ENCODE measurements at places on chromosomes 5 and 9.
A peak's percentile ranks its signal among the peaks of the same experiment; 100 is the strongest.

- DNase-seq: no peak
These were observed 180.5 kb upstream of the CLINT1 start for GRCh38 chr5:158039441-158039840.

DNA sequence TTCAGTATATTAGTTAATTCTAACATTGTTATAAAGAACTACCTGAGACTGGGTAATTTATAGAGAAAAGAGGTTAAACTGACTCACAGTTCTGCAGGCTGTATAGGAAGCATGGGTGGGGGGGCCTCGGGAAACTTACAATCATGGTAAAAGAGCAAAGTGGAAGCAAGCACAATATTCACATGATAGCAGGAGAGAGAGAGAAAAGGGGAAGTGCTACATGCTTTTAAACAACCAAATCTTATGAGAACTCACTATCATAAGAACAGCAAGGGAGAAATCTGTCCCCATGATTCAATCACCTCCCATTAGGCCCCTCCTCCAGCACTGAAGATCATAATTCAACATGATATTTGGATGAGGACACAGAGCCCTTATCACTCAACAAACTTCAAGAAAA, 324.9 kb downstream of the ZNF608 start:
- DNase-seq: no peak

DNA sequence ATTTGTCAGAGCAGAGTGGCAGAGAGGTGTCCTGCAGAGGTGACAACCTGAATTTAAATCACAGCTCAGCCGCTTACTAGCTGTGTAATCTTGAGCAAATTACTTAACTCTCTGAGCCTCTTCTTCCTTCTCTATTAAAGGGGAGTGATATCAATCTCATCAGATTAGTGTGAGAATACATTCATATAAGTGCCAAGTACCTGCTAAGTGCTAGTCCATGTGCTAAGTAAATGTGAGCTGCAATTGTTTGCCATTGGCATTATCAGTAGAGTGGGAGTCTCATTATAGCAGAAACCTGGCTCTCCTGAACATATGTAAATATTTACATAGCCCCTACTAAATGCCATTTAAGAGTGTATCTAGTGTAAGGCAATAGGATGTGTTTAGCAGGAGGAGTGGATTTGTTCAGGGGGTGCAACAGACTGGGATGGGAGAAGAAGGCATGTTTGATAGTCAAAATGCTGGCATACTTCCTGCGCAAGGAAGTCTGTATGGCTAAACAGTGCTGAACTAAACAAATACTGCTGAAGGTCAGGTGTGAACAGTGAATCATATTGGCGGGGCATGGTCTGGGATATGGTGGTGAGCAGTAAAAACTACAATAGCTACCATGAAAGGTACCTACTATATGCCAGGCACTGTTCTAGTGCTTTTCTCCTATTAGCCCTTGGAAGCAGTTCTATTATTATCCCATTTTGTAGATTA, 74.5 kb downstream of the F2RL2 start:
- no peak for DNase-seq

DNA sequence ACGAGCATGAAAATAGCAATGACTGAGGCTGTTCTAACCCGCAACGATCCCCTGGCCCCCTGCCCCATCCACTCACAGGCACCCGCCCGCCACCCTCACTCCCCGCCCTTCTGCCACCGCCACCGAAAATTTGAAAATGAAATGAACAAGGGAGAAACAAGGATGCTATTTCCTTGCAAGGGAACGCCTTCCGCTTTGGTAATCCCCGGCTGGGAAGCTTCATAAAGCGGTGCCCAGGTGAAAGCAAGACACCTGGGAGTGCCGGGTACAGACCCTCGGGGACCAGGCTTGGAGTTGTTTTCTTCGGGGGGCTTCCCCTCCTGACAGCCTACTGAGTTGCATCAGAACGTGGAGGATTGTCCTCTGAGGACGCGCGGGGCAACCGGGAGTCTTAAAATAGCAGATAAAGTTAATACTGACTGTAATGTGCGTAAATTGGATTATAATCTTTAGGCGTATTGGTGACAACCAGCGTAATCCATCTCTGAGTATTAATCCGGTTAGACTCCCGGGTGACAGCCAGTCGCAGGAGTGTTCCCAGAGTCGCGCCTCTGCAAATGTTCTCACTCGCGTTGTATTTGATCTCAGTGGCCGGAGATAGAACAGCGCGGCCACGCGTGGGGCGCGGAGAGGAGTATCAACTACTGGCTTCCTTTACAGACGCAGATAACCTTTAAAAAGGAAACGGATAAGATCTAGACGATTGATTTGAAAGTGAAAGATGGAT, 885 bp upstream of the MLLT3 start:
- DNase-seq: peak; percentile 78

GRCh38 chr9:94779693-94780290, 53.3 kb downstream of the AOPEP start:
- DNase-seq: no peak

DNA sequence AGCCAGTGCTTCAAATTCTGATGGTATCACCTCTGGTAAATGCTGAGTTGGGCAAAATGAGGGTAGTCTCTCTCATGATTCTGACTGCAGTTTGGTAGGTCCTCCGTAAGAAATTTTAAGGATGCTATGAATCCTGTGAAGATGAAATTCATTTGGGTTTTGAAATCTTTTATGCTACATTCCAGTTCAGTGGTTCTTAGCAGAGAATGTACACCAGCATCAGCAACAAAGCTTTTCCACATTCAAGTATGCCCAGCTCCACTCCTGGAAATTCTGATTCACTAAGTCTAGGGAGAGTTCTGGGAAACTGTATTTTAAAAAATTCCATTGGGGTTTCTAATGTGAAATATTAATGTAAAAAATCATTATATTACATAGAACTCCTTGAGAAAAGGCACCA, 33.6 kb upstream of the ACOT12 start:
- DNase-seq: no peak

DNA sequence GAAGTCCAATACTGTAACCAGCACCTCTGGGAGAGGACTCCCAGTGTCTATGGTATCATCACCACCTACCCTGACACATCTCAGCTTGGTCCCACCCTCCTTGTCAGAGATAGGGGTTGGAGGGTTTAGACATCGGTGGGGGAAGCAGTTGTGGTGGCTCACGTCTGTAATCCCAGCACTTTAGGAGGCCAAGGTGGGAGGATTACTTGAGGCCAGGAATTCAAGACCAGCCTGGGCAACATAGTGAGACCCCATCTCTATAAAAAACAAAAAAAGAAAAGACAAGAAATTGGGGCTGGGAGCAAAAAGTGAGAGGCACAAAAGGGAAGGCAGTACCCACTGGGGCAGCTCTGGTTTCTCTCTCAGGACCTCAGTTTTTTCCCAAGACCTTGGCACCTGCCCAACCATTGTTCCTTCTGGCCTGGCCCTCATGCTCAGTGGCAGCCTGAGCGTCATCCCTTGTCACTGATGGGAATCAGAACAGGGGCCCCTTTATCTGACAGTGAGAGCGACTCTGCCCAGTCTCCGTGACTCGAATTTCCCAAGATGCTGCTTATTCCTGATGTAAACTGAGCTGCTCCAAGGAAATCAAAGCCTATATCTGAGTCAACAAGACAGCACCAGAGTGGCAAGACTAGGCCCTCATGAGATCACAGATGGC, 80.5 kb upstream of the HSPA9 start:
- DNase-seq: no peak

DNA sequence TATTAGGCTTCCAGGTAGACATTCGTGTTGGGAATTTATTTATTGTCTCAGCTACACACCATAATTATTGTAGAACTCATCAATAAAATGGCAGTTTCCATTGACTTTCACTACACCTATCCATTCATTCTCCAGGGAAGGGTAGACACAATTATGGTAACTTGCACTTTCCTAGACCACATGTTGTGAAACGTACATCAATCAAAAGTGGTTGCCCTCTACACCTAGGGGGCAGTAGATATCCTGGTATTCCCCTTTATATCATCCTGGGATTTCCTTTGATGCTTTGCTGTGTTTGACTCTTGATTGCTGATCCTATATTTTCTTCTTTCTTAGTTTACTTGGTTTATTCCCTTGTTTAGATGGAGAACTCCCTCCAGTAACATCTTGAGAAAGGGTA, 47.9 kb downstream of the ADGRV1 start:
- DNase-seq: no peak

GRCh38 chr5:111901296-111901695, 144.3 kb upstream of the NREP start:
- no peak for DNase-seq

DNA sequence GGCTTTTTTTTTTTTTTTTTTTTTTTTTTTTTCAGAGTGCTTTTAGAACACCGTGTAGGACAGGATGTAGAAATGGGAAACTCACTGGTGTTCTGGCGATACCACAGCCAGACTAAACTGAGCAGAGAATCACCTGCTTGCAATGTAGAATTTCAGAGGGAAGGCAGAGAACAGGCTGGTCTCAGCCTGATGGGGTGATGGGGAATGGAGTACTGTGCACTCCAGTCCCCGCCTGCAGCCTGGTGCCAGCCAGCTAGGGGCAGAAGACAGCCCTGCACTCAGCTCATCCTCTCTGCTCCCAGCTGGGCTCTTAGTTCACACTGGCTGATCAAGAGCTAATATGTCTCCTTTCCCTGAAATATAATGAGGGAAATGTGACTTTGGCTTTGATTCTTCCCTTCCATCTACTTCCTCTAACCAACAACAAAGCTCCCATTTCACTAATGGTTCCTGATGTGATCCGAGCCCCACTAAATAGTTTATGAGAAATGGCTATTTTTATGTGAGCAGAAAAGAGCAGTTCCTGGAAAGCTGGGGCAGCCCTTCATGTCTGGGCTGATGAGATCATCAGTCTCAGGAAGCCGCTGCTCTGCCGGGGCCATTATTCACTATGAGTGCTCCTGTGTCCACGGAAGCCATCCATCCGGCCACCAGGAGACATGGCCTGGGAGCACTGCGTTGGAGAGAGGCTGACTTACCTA, 209.7 kb downstream of the GADD45G start:
- no peak for DNase-seq

DNA sequence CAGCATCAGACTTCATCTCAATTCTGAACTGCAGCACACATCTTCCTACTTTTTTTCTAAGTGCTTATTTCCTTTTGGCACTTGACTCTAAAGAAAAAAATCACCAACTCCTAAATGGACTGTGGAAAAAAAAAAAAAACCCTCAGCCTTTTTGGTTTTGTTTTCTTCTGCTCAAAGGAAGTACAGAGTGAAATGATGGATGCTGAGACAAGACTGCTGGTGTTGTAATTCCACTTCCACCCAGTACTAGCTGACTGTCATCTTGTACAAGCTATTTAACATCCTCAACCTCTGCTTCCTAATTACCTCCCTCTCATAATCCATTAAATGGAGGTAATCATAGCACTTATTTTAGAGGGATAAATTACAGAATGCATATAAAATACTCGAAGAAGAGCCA, 171.5 kb upstream of the GNA14 start:
- no peak for DNase-seq

GRCh38 chr9:124259158-124259808, 1.5 kb downstream of the NEK6 start:
- no peak for DNase-seq

DNA sequence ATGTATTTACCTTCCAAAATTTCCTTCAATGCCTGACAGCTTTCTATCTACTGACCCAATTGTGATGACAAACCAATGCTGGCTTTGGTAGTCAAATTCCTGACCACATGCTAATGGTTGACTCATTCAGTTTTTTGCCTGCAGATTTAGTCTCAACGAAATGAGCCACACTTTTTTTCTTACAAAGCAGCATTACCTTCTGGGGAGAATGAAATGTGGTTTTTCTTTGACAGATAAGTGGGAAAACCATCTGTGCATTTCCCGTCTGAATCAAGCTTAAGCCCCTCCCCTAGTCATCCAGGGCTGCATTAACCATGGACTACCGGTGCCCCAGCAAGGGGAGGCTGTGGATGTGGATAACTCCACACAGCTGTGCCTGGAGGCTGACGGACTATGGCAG, 99.6 kb upstream of the TAF11L2 start:
- no peak for DNase-seq

- no peak for DNase-seq
These were observed 80.8 kb downstream of the ZNF608 start for GRCh38 chr5:124665625-124666024.

GRCh38 chr5:53785924-53786323, 225.5 kb downstream of the NDUFS4 start:
- DNase-seq: no peak

DNA sequence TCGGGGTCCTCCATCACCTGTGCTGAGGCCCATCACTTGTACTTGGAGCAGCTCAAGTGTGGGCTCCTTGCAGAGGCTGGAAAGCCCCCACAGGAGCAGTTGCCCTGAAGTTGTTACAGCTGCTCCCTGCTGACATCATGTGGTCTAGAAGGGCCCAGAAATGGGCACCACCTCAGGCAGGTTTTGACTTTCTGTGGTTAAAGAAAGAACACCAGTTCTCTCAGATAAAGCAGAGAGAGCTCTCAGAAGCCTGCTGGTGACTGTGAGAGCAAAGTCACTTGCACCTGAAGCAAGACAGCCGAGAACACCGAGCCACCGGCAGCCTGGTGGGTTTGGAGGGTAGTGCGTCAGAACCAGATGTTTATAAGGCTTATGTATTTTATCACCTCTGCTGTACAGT, 70.4 kb downstream of the MVB12B start:
- peak; percentile 80 for DNase-seq

DNA sequence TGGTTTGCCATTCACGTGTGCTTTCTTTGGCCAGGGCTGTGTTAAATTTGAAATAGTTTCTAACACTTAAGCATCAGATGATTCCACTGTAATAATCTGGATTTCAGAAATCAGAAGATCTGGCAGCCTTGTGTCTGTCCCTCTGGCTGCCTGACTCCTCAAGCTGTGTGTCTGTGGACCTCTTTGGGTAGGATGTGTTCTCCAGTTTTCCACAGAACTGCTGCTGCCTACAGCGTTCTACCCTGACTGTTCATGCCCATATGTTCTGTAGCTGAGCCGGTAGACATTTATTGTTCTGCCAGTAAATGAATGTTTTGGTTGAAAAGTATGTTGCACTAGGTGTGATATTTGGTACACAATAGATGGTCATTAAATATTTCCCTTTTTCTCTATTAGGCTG, 81.3 kb downstream of the SH3GL2 start:
- DNase-seq: no peak

GRCh38 chr9:69818750-69819345, 1.8 kb upstream of the CFAP95 start:
- DNase-seq: no peak

GRCh38 chr5:35473589-35473988, 144.1 kb upstream of the SPEF2 start:
- no peak for DNase-seq

DNA sequence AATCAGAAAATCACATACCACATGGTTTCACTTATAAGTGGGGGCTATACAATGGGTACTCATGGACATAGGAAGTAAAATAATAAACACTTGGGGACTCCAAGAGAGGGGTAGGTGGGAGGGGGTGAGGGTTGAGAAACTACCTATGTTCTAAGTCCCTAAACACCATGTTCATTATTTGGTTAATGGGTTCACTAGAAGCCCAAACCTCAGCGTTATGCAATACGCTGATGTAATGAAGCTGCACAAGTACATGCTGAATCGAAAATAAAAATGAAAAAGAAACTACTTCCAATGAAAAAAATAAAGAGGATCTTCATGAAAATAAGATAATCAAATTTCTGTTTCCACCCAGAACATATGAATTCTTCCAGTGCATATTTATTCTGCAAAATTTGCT, 208.5 kb downstream of the TMEM161B start:
- no peak for DNase-seq

Measured in CD4-positive, alpha-beta T cell treated with Interleukin-17A for 1 hour (primary cell).